Pancreas (tissue), 10 donors: ENCODE measurements at places on chromosomes 1 and 21. TPM values are rescaled to one million over a fixed set of nuclear protein-coding genes. Genes with fewer than 3 reads are reported as not detected.

Gene SH2D1B
- total RNA-seq = 0.06 TPM

Gene FCRL4
- not detected for total RNA-seq

Gene SLAMF8
- 0.38 TPM for total RNA-seq

DNA sequence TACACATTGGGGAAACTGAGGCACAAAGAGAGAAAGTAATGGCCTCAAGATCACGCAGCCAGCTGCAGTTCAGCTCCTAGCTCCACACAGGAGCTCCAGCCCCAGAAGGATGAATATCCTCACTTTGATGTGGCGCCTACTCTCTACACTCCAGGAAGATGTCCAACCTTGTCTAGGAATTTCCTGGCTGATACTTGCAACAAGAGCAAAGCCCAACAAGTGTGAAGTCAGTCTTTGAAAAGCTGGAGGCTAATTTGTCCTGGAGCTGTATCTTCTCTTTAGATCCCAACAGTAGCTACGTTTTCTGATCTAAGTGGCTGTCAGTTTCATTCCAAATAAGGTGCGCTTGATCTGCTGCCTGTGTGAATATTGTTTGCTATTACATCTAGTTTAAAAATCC lies 344.9 kb downstream of the PTPRU start:
- DNase-seq = no peak
- H3K36me3 ChIP-seq = no peaks in the 10 kb centered on the region
- H3K27me3 ChIP-seq = no peaks in the 10 kb centered on the region
- H3K4me1 ChIP-seq = no peaks in the 10 kb centered on the region

GRCh38 chr1:160107512-160107911 lies 8.0 kb upstream of the ATP1A2 start:
- H3K27me3 ChIP-seq = no peaks in the 10 kb centered on the region
- no peaks in the 10 kb centered on the region for H3K36me3 ChIP-seq
- H3K4me3 ChIP-seq = no peak overlapping the region
- H3K27ac ChIP-seq = no peak overlapping the region
- DNase-seq = no peak

GRCh38 chr21:44965251-44966022 lies 25.6 kb downstream of the SLX9 start:
- H3K36me3 ChIP-seq = no peaks in the 10 kb centered on the region
- H3K4me1 ChIP-seq = no peaks in the 10 kb centered on the region
- no peak for DNase-seq
- H3K27ac ChIP-seq = no peak overlapping the region

DNA sequence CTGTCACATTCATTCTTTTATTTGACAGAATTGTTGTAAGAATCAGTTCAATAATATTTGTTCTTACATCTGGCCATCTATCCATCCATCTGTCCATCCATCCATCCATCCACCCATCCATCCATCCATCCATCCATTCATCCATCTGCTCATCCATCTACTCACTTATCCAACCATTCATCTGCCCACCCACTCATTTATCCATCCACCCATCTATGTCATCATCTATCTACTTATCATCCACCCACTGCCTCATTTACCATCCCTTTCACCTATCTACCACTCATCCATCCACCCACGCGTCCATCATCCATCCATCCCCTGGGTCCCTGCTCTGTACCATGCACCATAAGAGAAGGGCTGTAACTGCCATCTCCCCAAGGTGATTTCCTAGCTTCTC lies 134.1 kb downstream of the FOXD2 start:
- no peaks in the 10 kb centered on the region for H3K4me1 ChIP-seq
- no peak overlapping the region for H3K27ac ChIP-seq
